Activated naive CD8-positive, alpha-beta T cell treated with anti-CD3 and anti-CD28 coated beads, Interleukin-2, amount 50 U/mL, for 16 hours (primary cell): ENCODE measurements at places on chromosomes 16 and 17.

GRCh38 chr17:58785097-58785496 is 29.4 kb downstream of the PPM1E start:
- no peak for DNase-seq

DNA sequence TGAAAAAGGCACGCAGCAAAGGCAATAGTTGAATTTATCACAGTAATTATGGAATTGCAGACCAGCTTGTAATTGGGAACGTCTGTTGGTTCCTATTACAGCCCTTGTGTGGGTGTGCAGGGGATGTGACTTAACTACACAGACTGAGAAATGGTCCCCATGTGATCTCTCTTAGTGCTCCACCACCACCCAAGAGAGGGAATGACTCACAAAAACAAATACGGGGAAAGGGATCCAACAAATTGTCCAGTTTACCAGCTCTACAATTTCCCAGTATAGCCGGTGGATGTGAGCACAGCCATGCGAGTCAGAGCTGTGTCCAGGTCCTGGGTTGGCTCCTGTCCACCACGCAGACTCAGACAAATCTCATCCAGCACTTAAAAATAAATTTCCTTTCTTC is 337.9 kb downstream of the GRIN2A start:
- no peak for DNase-seq

DNA sequence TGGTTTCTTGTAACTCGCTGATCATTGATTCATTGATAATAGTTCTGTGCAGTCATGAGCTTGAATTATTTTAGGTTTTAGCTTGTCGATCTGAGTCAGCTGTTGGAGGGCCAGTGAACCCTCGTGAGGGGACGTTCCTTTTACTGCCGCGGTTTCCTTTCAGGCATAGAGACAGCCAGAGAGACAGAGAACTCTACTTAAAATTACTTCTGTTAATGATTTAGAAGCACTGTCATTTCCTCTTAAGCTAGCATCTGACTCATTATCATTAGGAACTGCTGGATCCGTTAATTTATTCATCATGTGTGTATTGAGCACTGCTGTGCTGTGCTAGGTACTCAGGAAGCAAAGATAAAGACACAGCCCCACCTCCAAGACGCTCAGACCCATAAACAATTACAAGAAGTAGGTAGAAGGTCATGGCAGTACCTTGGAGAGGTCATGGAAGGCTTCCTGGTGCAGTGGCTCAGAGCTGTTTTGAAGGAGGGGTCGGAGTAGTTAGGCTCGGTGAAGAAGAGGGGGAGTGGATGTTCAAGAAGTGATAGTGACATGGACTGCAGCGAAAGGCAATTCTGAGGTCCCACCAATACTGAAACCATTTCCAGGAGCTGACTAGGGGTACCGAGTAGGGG is 3.3 kb downstream of the PGS1 start:
- no peak for DNase-seq

DNA sequence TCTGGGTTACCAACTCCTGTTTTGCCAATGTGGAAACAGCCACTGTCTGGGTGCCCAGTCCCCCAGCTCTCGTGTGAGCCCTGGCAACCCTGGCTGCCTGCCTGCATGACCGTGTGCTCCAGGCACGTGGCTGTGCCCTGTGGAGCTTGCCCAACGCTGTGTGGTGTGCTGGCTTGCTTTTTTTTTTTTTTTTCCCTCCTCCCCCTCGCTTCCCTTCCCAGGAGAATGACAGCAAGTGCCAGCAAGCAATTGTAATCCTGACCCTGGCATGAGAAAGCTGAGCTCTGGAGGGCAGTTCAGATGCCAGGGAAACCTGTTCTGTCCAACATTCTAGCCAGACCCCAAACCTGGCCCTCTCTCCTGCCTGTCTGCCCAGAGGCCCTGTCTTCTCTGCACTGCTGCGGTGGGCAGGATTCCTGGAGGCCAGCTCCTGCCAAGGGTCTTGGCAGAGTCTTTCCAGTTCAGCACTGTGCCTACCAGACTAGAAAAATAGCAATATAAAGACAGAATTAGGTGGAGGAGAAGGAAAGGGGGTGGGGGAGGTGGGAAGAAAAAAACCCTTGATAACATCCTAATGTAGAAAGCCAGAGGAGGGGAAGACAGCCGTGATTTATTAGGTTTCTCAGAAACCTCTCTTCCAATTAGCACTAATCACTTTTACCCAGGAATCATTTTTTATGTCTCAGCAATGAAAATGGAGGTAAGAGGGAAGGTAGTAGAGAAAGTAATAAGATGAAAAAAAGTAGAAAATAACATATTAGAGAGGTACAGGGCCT is 9.0 kb downstream of the HLF start:
- no peak for DNase-seq

GRCh38 chr17:19867079-19867328 is 732 bp downstream of the ULK2 start:
- no peak for DNase-seq

DNA sequence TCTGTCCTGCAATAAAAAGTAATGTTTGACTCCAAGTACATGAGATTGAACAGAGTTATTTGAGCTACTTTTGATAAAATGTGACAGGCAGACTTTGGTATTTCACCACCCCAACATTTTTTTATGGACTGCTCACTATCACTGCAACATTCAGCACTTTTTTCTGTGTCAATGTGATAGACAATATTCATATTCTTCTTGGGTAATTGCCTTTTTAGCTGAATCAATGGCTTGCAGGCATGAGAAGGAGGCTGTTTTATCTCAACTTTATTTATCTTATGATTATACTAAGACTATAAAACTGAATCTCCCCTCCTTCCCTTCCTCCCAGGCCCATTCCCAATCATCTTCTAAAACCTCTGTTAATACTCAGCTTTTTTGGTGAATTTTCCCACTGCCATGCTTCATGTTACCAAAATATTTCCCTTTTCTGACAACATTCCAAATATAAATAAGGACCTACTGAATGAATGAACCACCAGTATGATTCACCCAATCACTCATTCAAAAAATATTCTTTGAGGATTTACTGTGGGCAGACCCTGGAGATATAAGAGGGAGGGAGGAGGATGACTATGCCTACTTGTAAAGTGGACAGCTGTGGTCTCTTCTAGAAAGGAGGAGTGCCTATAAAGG is 67.6 kb downstream of the CDH13 start:
- no peak for DNase-seq

- DNase-seq, result no peak
Observed at GRCh38 chr16:3612510-3613466, 1.4 kb upstream of the SLX4 start.

DNA sequence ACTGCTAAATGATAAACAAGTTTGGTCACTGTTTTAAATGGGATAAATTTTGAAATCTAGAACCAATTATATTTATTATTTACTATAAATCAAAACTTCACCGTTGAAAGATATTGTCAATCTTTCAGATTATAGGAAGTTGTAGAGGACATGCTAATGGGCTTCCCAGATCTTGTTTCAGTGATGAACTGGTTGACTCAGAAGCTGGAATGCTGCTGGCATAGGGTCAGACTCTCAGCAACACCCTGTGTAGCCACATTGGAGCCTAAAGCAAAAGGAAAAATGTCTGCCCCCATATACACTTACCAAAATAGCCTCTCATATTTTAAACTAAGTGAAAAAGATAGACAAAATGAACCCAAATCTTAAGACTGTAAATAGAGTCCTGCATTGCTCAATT is 916.9 kb upstream of the SOX9 start:
- no peak for DNase-seq

DNA sequence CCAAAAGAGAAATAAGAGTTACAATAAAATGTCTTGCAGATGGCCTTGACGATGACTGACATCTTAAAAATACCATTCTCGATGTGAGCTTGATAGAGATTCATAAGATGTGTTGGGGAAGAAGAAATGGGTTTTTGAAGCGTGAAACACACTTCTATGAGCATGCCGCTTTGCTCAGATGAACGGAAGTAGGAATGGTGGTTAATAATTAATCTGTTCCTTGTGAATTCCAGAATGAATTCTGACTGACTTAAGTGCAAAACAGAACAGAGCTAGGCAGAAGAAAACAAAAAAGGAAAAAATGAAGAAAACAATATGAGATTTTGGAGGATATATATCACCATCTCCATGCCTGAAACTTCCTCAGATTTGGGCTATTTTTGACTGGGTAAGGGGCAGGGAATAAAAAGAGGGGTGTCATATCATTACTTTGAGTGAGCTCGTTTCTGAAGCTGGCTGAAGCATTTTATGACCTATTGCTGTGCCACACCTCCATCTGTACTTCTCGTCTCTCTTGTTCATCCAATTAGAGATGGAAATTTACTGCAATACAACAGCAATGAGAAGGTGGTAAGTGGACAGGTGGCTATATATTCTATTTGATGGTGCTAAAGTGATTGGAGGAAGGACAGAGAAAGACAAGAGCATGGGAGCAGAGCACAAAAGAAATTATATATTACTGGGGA is 1152.0 kb upstream of the CDH8 start:
- DNase-seq, result no peak

- no peak for DNase-seq
Observed at GRCh38 chr16:57643910-57644309, 15.5 kb downstream of the ADGRG1 start.

GRCh38 chr16:7748522-7748921 is 415.9 kb downstream of the RBFOX1 start:
- DNase-seq, result no peak

DNA sequence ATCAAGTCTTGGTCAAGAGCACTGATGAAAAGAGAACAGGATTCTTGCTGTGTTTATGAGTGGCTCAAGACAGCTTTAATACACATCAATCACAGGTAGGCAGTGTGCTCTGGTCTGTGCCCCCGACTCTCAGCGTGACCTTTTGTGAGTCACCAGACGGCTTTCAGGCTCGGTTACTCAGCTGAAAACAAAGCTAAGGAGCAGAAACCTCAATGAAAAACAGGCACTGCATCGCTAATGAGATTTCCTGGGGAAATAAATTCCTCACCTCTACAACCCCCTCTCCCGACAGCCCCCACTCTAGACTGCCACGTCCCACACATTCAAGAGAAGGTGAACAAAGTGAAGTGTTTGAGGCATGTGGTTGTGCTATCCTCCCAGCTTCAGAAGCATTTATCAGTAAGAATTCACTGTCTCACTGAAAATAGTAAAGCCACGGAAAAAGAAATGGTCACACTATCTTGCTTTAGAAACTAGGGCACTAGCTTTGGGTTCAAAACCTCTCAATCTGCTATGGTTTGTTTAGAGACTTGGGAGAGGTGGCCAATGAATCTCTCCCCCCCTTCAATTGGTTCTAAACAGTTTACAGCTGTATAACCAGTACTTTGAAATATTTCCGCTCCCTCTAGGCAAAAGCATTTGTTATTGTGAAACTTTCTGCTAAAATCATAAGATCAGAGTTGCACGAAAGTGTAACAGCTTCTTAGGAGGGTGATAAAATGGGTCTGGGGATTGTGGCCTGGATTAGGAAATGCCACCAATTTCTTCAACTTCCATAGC is 199.5 kb upstream of the PMFBP1 start:
- DNase-seq, result no peak

- no peak for DNase-seq
Observed at GRCh38 chr17:44906763-44907728, 7.8 kb upstream of the EFTUD2 start.

- DNase-seq, result no peak
Observed at GRCh38 chr16:64017796-64018195, 1104.1 kb downstream of the CDH11 start.

GRCh38 chr16:86222965-86223551 is 287.3 kb upstream of the FOXF1 start:
- DNase-seq, result no peak

DNA sequence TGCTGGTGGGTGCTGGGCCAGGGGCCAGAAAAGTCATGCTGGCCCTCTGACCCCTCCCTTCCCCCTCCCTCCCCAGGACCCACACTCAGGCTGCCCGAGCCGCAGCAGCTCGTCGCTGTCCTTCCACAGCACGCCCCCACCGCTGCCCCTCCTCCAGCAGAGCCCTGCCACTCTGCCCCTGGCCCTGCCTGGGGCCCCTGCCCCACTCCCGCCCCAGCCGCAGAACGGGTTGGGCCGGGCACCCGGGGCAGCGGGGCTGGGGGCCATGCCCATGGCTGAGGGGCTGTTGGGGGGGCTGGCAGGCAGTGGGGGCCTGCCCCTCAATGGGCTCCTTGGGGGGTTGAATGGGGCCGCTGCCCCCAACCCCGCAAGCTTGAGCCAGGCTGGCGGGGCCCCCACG is 8.3 kb upstream of the CISD3 start:
- DNase-seq, result no peak

DNA sequence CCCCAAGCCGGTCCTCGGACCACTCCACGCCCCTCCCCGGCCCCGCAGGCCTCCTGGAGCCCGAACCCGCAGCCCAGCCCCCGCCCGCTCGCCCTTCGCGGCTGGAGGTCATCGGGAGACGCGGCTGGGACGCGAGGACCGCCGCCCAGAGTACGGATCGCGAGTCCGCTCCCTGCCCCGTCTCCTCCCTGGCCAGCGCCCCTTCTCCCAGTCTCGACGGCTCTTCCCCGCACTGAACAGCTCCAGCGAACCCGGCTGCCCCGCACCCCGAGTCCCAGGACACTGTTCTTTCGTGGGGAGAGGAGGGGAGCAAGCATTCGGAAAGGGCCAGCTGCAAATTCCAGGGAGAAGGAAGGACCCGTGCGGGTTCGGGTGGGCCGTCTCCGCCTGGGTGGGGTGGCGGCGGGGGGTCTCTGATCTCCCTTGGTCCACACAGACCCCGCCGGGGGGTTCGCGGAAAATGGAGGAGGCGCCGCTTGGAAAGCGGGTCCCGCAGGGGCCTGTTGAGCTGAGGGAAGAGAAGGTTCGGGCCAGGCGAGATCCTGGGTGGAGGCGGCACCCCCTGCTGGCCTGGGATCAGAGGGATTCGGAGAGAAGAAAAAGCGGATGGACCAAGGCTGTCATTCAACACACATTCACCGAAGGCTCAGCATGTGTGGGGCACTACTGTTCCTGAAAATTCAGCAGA is 632 bp upstream of the RTN4RL1 start:
- DNase-seq, result no peak

DNA sequence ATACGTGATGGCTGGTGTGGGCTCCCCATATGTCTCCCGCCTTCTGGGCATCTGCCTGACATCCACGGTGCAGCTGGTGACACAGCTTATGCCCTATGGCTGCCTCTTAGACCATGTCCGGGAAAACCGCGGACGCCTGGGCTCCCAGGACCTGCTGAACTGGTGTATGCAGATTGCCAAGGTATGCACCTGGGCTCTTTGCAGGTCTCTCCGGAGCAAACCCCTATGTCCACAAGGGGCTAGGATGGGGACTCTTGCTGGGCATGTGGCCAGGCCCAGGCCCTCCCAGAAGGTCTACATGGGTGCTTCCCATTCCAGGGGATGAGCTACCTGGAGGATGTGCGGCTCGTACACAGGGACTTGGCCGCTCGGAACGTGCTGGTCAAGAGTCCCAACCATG is 5.6 kb downstream of the MIEN1 start:
- no peak for DNase-seq
